ENCODE measurements at places on chromosomes 6 and 20. TPM values are rescaled to one million over a fixed set of nuclear protein-coding genes. Genes with fewer than 3 reads are reported as not detected.

The MOG gene
- total RNA-seq: not detected

The PSMG4 gene
- total RNA-seq: 16.2 TPM

The HLA-DMB gene
- total RNA-seq: not detected

The THBD gene
- 44.2 TPM for total RNA-seq

Measured in airway epithelial cell (primary cell).